ENCODE measurements at places on chromosomes 2 and 18. TPM values are rescaled to one million over a fixed set of nuclear protein-coding genes. Genes with fewer than 3 reads are reported as not detected.

DNA sequence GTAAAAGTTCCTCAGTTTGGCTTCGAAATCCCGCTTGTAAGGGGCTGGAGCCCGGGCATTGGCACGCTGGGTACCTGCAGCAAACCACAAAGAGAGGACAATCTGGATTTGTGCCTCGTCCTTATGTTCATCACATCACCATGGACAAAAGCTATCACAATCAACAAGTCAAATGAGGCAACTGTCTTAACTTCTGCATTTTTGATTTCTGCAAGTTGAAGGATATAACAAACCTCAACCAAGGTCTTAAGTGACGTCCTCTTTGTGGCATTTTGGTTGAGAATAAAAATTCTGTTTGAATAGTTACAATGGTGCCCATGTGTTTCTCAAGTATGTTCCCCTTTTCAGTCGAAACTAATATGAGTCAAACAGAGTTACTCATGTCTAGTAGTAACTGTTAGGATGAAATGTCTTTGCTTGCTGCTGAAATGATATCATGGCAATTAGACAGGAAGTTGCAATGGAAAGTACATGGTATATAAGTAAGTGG is 70.8 kb upstream of the STK17B start:
- DNase-seq = no peak

GRCh38 chr2:11802782-11803191 is 56.4 kb downstream of the LPIN1 start:
- DNase-seq = no peak

Gene GPR35
- not detected for total RNA-seq

Gene PCARE
- not detected for total RNA-seq

DNA sequence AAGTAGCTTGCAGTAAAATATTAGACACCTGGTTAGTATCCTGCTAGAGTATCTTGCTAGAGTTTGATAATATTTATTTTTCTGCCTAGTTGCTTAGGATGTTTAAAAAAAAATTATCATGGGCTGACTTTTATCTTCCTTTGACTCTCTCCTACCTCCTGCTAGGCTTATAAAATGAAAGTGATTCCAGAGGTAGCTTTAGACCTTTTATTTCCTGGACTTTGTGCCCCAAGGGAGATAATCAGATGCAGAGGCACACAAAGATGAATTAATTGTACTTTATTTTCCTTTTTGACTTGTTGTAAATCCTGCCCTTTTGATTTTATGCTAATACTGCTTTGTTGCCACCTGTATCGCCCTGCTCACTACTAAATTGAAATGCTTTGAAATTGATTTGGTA is 130.7 kb downstream of the WDSUB1 start:
- no peak for DNase-seq

GRCh38 chr2:150572961-150573395 is 85.5 kb upstream of the RND3 start:
- DNase-seq = no peak

Gene MC2R
- total RNA-seq = not detected
